ENCODE measurements at places on chromosomes 16 and 17.

- no peaks in the 10 kb centered on the region for H3K36me3 ChIP-seq
- no peak overlapping the region for H3K4me3 ChIP-seq
- DNase-seq: no peak
- H3K27ac ChIP-seq: no peak overlapping the region
Observed at GRCh38 chr16:54424043-54424451, 137.5 kb upstream of the IRX3 start.

DNA sequence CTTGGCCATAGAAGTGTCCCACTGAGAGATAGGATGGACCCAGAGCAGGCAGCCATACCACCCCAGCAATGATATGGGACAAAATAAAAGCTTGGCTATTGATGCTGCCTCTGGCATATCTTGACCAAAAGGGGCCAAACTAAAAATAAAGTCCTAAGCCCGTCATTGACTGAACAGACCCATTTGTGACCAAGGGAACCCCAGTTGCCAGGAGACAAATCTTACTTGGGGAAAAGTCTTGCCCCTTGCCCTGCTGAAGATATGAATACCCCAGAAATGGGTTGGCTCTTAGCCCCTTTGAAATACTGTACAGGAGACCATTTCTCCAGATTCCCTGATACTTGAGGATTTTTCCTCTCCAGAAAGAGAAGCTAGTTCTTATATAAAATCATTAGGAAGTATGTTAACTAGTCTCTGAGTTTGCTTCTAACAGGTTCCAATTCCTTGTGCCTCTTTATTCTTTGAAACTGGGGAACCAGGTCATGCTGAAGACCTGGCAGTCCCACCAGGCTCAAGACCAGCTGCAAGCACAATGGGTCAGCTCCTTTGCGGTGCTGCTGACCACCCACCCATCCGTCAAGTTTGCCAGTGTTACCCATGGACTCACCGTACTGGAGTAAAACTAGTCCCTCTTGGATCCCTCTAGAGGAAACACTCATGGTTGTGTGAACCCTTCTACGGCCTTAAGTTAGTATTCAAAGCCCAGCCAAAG, 31.0 kb upstream of the LCMT1 start:
- no peak overlapping the region for H3K4me3 ChIP-seq
- H3K36me3 ChIP-seq: no peaks in the 10 kb centered on the region
- no peaks in the 10 kb centered on the region for H3K27me3 ChIP-seq
- H3K27ac ChIP-seq: no peak overlapping the region

GRCh38 chr16:30122604-30123160, 338 bp downstream of the MAPK3 start:
- no peak for DNase-seq
- H3K4me1 ChIP-seq: peaks cover 6% of the 10 kb centered on the region
- H3K27me3 ChIP-seq: no peaks in the 10 kb centered on the region
- H3K36me3 ChIP-seq: no peaks in the 10 kb centered on the region
- peak overlapping the region; percentile 68 for H3K4me3 ChIP-seq

DNA sequence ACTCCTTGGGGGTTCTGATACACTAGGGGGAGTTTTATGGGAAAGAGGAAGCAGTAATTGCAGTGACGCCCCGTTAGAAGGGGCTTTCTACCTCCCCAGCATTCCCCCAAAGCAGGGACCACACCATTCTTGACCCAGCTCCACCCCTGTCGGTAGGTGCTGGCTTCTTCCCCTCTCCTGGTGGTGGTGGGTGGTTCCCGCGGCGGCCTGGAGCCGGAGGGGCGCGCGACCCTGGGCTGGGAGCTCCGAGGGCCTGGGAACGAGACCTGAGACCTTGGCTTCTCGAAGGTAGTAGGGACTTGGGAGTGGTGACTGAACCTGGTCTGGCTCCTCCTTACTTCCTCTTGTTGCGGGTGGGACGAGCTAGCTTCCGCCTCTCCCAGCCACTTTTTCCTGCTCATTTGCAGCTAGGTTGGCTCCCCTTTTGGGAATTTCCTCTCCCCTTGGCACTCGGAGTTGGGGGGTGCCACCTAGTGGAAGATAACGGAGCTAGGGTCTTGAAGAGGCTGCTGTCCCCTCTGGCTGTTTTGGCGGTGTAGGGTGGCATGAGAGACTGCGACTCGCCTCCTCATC, 438 bp downstream of the GRN start:
- peak overlapping the region; percentile 88 for H3K4me3 ChIP-seq
- peak; percentile 40 for DNase-seq

GRCh38 chr17:21352221-21352980, 23.8 kb upstream of the KCNJ12 start:
- no peak for DNase-seq
- H3K27ac ChIP-seq: no peak overlapping the region
- no peaks in the 10 kb centered on the region for H3K36me3 ChIP-seq
- no peaks in the 10 kb centered on the region for H3K4me1 ChIP-seq
- H3K4me3 ChIP-seq: no peak overlapping the region

DNA sequence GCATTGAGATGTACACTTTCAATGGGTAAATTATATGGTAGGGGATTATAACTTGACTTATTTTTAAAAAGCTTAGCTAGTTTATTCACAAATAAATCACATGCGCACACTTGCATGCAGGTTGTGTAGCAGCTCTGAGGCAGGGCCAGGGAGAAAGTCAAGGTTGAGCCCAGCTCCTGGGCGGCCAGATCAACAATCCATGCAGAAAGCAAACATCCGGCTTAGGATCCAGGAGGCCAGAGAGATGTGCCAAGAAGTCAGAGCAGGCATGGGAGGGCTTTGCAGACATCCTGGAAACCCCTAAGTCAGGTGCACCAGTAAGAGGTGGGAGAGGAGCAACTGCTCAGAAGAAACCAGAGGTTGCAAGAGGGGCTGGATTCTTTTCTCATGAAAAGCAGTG, 186.5 kb downstream of the AXIN2 start:
- H3K4me1 ChIP-seq: no peaks in the 10 kb centered on the region
- DNase-seq: no peak
- no peaks in the 10 kb centered on the region for H3K36me3 ChIP-seq
- H3K27ac ChIP-seq: no peak overlapping the region

DNA sequence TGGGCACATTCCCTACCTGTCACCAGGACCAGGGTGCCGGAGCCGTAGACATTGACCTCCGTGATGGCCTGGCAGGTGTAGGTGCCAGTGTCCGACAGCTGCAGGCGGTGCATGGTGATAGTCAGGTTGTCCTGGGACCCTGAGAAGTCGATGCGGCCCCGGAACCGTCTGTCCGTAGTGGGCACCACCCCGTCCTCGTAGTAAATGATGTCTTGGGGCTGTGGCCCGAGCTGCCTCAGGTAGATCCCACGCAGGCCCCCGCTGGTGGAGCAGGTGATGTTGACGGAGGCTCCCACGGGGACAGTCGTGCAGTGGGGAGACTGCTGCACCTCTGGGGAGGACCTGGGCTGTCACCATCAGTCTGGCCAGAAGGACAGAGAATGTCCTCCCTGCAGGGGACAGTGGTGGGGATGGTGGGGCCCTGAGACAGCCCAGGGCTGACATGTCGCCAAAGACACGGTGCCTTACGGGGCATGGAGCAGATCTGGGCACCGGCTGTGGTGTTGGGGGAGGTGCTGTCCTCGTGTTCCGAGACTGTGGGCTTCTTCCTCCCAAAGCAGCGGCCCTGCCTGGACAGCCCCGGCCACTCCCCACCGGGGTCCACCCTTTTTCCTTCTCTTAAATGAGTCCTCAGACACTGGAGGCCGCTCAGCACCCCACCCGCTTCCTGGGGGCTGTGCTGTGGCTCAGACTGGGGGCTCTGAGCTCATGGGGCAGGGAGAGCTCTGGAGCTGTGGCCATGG, 586 bp downstream of the CD7 start:
- no peaks in the 10 kb centered on the region for H3K27me3 ChIP-seq
- H3K4me1 ChIP-seq: peaks cover 17% of the 10 kb centered on the region
- peak; percentile 48 for DNase-seq
- H3K27ac ChIP-seq: peak overlapping the region; percentile 91
- no peaks in the 10 kb centered on the region for H3K36me3 ChIP-seq
- H3K4me3 ChIP-seq: peak overlapping the region; percentile 91

- no peak overlapping the region for H3K4me3 ChIP-seq
- H3K4me1 ChIP-seq: no peaks in the 10 kb centered on the region
- peak overlapping the region; percentile 34 for H3K27ac ChIP-seq
- no peaks in the 10 kb centered on the region for H3K27me3 ChIP-seq
- H3K36me3 ChIP-seq: peaks cover 27% of the 10 kb centered on the region
Observed at GRCh38 chr17:82257473-82257872, 16.0 kb downstream of the CSNK1D start.

- H3K27me3 ChIP-seq: peaks cover 3% of the 10 kb centered on the region
- H3K27ac ChIP-seq: no peak overlapping the region
- H3K4me3 ChIP-seq: no peak overlapping the region
- no peaks in the 10 kb centered on the region for H3K4me1 ChIP-seq
Observed at GRCh38 chr16:80375973-80376372, 164.8 kb upstream of the DYNLRB2 start.

DNA sequence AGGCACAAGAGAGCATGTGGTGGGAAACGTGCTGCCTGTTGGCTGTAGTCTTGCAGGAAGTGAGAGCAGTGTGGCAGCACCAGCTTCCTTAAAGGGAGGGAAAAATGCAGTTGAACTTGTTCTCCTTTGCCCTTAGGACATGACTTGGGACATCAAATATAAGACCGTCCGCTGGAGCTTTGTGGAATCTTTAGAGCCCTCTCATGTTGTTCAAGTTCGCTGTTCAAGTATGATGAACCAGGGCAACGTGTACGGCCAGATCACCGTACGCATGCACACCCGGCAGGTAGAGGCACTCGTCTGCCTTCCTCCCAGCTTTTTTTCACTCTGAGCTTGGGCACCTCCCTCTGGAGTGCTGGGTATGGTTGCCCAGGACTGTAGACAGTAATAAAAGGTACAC, 23.3 kb downstream of the GPR179 start:
- H3K36me3 ChIP-seq: peaks cover 42% of the 10 kb centered on the region
- H3K4me1 ChIP-seq: no peaks in the 10 kb centered on the region
- H3K27ac ChIP-seq: no peak overlapping the region
- H3K27me3 ChIP-seq: no peaks in the 10 kb centered on the region
- no peak overlapping the region for H3K4me3 ChIP-seq

- H3K27me3 ChIP-seq: no peaks in the 10 kb centered on the region
- no peak overlapping the region for H3K27ac ChIP-seq
- H3K4me3 ChIP-seq: no peak overlapping the region
- peaks cover 68% of the 10 kb centered on the region for H3K4me1 ChIP-seq
- H3K36me3 ChIP-seq: no peaks in the 10 kb centered on the region
Observed at GRCh38 chr17:77378318-77379064, 237.7 kb downstream of the SEC14L1 start.

DNA sequence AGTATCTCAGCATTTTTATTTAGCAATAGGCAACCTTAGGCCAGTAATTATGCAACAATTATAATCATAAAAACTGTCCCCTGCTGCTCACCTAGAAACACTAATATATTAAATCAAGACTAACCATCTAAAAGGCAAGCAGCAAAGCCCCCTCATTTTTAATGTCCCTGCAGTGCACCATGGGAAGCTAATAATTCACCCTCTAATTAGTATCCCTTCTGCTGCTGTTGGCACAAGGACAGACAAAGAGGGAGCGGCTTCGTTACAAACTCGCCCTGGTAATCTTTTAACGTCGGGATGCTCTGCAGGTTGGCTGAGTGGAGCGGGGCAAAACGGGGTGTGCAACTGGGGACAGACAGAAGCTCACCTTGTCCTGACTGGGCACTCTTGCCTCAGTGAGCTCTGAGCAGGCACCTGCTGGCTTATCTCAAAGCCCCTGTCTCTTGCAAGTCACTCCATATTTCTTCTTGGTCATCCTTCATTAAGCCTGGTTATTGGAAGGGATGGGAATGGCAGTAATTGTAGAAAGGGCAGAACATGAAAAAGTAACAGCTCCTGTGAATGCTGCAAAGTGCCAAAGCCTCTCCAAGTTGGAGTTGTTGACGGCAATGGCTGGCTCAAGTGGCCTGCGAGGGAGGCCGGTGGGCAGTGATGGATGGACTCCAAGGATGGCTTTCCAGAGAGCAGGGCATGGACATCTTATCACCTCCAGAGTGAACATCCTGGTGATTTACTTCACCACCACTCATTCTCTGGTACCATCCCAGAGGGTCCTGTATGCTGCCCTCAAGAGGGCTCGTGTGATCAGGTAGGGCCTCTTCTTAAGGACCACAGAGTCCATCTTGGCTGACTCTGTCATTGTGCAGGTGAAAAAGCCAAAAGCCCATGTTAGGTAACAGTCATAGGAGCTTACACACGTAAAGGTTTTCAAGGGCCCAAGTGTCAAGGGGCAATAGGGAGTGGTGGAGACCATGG, 219.6 kb upstream of the N4BP1 start:
- no peaks in the 10 kb centered on the region for H3K36me3 ChIP-seq
- no peak overlapping the region for H3K4me3 ChIP-seq

- no peaks in the 10 kb centered on the region for H3K4me1 ChIP-seq
- H3K36me3 ChIP-seq: no peaks in the 10 kb centered on the region
- DNase-seq: no peak
- H3K4me3 ChIP-seq: no peak overlapping the region
- H3K27me3 ChIP-seq: no peaks in the 10 kb centered on the region
Observed at GRCh38 chr17:49955157-49955556, 13.8 kb upstream of the DLX4 start.

GRCh38 chr17:48131216-48131824, 23.8 kb downstream of the SNX11 start:
- no peaks in the 10 kb centered on the region for H3K4me1 ChIP-seq
- DNase-seq: peak; percentile 60
- no peaks in the 10 kb centered on the region for H3K36me3 ChIP-seq
- H3K4me3 ChIP-seq: no peak overlapping the region

DNA sequence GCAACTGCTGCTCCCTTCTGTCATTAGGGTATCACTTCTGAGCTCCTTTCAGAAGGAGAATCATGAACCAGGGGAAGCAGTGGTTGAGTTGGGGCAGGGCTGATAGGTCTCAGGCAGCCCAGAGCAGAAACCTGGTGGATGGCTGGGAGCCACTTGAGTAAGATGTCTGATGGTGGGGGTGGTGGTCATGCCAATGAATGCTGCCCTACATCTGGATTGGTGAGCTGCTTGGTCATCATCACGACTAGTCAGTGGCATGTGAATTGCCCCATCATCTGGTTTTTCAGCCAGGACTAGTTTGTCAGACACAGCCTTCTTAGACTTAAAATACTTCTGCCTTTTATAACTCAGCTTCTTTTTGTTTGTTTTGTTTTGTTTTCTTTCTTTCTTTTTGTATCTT, 2.6 kb downstream of the GID4 start:
- no peak overlapping the region for H3K4me3 ChIP-seq
- no peaks in the 10 kb centered on the region for H3K27me3 ChIP-seq
- H3K27ac ChIP-seq: no peak overlapping the region

DNA sequence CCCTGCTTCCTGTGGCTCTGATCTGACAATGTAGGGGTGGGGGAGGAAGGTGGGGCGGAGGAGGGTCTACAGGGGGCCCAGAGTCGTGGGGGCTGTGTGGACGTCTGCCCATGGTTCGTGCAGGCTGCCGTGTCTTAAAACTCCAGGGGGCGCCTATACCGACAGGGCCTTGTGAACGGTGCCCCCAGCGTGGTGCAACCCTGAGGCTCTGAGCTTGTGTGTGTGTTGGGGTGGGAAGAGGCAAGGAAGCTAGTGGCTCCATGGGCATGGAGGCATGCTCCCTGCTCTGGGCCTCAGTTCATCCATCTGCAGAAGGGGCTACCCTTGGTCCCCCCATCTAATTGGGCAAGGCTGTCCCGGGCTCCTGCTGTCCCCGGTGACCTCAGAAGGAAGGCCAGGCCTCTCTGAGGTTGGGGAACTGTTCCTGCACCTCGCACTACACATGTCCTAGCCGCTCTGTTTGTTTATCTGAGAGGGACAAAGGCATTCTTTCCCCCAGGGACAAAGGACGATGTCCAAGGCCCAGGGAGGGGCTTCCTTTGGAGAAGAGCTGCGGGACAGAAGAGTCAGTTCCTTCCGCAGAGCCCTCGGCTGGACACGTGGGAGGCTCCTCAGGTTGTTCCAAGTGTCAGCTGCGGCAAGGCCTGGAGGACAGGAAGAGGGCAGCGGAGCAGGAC, 13.5 kb downstream of the CA4 start:
- H3K36me3 ChIP-seq: no peaks in the 10 kb centered on the region
- H3K4me1 ChIP-seq: no peaks in the 10 kb centered on the region
- no peaks in the 10 kb centered on the region for H3K27me3 ChIP-seq
- no peak overlapping the region for H3K4me3 ChIP-seq
- DNase-seq: no peak

All from naive thymus-derived CD4-positive, alpha-beta T cell (primary cell).